ENCODE measurements at places on chromosomes 4 and X.

DNA sequence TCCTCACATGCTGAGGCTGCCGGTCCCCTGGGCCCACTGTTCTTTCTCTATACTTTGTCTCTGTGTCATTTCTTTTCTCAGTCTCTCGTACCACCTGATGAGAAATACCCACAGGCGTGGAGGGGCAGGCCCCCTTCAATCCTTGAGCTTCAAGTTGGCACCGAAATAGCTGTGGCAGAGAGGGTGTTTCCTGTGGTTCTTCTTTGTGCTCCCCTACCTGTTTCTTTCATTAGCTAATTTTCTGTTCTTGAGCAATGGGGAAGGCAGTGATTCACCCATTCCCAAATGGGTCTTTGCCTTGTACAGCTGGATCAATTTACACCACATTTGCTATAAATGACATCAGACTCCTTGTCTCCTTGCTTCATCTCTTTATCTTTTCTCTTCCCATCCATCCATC, 2.1 kb upstream of the CYSLTR1 start:
- DNase-seq: no peak

DNA sequence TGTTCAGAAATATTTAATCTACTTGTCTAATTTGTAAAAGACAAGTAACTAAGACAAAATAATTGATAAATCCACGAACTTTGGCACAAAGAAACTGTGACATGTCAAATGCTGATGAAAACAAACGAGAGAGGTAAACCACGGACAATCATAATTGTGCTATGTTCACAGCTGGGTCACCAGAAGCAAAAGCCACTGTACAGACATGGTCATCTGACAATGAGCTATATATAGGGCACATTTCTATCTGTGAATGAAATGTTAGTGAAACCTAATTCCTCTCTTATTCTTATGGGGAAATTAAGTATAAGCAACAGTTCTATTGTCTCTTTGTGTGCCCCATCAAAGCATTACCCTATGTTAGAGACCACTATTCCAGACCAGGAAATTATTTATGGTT, 444.0 kb upstream of the TRAM1L1 start:
- no peak for DNase-seq

DNA sequence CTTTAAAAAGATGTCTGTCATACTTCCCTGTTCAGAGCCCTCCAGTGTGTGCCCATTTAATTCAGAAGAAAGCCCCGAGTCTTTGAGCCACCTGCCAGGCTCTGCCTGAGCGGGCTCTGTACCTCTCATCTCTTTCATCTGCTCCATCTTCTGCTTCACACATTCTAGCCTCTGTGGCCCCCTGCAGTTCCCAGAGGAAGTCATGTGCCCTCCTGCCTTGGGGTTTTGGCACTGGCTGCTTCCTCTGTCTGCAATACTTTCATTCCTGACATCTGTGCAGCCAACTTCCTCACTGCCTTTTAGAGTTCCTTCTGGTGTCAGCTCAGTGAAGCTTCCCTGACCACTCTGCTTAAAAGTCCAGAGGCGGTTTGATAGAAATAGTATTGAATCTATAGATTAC, 6.2 kb upstream of the STK32B start:
- DNase-seq: no peak

DNA sequence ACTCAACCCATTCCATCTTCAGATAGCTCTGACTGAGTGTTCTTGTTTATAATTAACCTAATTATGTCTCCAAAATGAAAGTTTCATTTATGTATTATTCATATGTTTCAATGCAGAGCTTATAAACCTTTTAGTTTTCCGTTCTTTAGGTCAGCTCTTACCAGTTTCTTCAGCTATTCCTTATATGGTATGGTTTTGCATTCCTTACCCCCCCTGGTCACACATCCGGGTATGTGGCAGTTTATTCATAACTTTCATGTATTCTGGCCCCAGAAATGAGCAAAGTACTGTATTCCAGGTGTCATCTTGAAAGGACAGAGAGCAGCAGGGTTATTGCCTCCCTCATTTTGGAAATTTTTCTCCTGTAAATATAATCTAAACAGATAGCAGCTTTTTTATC, 16.8 kb upstream of the IGSF1 start:
- DNase-seq: no peak

DNA sequence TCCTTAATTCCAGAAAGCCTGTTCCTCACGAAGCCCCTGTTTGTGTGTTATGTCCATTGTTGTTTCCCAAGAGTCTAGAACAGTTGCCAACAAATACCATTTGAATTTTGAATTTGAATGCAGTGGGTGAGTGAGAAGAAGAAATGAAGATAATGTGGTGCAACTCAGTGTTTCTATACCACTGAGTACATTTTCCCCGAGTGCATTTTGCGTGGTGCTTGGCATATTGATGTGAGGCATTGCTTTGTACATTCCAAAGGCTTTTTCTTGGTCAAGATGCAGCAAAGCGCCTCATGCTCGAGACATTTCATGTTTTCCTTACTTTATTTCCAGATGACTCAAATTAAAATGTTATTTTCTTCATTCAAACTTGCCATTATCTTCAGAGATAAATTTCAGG, 253.1 kb upstream of the RPS6KA3 start:
- no peak for DNase-seq

GRCh38 chr4:26208237-26208994, 112.4 kb upstream of the RBPJ start:
- no peak for DNase-seq

DNA sequence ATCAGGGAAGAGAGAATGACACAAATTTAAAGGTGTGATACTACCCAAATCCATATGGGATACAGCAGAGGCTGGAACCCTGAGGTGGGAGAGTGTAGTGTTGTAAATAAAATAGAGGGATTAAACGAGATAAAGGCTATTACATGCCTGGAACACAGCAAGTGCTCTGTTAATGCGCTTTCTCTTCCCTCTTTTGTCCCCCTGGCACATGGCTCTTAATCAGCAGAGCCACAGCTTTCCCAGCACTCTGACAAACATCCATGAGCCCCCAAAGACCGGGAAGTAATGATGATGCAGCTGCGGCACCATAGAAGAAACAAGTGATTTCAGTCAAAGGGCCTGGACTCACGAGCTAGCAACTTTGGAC, 85.9 kb downstream of the RASL11B start:
- no peak for DNase-seq

DNA sequence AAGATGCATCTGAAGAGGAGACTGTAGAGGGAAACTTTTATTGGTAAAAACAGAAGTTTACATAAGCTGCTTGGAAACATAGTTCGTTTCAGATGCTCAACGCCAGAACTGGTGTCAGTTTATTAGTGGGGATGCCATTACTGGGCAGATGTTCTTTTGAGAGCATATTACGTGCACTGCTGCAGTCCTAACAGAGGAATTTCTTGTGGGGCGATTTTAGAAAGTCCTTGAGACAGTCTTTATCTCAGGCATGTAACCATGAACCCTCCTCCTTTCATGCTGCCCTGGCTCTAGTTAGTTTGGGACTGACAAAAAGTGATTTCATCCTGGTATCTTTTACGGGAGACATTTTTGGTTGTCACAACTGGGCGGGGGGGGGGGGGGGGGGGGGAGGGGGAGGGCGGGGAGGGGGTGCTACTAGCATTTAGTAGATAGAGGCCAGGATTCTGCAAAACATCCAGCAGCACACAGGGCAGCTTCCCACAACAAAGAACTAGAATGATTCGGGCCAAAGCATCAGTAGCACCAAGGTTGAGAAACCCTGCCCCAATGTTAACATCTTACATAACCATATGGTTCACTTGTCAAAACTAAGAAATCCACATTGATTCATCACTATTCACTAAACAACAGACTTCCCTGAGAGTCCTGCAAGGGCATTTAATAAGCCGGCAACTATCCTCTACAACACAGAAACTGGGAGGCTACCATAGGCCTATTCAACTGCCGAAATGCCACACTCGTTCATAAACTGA, 118.6 kb upstream of the FTHL17 start:
- no peak for DNase-seq

DNA sequence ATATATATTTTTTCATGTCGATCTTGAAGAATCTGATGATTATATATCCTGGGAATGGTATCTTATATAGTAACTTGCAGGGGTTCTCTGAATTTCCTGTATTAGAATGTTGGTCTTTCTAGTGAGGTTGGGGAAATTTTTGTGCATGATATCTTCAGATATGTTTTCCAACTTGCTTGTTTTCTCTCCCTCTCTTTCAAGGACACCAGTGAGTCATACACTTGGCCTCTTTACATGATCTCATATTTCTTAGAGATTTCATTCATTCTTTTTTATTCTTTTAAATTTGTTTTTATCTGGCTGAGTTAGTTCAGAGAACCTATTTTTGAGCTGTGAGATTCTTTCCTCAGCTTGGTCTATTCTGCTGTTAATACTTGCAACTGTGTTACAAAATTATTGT, 27.2 kb upstream of the C4orf17 start:
- no peak for DNase-seq

- no peak for DNase-seq
Measured at GRCh38 chr4:108965016-108965415, 202.2 kb upstream of the ETNPPL start.

Measured in islet precursor cell (in vitro differentiated cells).